ENCODE measurements at places on chromosomes 13 and 19. TPM values are rescaled to one million over a fixed set of nuclear protein-coding genes. Genes with fewer than 3 reads are reported as not detected.

Gene CACNG7
- 0.26 TPM for total RNA-seq

GRCh38 chr13:43095771-43096719, 72.7 kb downstream of the DNAJC15 start:
- DNase-seq = no peak

Gene SPRED3
- total RNA-seq = 0.05 TPM

- DNase-seq = no peak
These were observed 97.9 kb downstream of the MTUS2 start for GRCh38 chr13:28918030-28918429.

- no peak for DNase-seq
These were observed 37.1 kb downstream of the LACC1 start for GRCh38 chr13:43916828-43917227.

Gene GSX1
- not detected for total RNA-seq

Gene POLR1G
- 1.8 TPM for total RNA-seq

Gene FAM124A
- 1.9 TPM for total RNA-seq

Gene PGLYRP1
- total RNA-seq = not detected

DNA sequence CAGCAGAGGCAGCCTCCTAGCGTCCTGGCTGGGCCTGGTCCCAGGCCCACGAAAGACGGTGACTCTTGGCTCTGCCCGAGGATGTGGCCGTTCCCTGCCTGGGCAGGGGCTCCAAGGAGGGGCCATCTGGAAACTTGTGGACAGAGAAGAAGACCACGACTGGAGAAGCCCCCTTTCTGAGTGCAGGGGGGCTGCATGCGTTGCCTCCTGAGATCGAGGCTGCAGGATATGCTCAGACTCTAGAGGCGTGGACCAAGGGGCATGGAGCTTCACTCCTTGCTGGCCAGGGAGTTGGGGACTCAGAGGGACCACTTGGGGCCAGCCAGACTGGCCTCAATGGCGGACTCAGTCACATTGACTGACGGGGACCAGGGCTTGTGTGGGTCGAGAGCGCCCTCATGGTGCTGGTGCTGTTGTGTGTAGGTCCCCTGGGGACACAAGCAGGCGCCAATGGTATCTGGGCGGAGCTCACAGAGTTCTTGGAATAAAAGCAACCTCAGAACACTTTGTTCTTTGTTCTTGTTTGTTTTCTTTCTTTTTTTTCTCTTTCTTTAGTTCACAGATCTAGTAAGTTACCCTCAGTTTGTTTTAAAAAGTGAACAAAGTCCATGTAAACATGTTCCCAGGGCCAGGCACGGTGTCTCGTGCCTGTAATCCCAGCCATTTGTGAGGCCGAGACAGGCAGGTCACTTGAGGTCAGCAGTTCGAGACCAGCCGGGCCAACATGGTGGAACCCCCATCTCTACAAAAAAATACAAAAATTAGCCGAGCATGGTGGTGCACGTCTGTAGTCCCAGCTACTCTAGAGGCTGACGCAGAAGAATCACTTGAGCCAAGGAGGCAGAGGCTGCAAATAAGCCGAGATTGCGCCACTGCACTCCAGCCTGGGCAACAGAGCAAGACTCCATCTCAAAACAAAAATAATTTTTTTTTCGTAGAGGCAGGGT, 10.2 kb downstream of the ANGPTL4 start:
- DNase-seq = no peak

DNA sequence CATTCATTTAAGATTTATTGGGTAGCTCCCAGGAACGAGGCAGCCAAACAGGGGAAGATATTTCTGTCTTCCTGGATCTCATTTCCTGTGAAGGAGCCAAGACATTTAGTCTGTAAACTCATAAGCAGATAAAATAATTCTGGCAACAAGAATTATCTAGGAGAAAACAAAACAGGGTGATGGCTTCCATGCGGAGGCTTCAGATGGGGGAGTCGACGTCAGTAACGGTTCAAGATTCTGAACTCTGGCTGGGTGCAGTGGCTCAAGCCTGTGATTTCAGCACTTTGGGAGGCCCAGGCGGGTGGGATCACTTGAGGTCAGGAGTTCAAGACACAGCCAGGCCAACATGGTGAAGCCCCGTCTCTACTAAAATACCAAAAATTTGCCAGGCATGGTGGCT, 1.3 kb downstream of the GNA15 start:
- peak; percentile 26 for DNase-seq

Gene CD70
- total RNA-seq = not detected

Gene UCHL3
- 37.2 TPM for total RNA-seq

DNA sequence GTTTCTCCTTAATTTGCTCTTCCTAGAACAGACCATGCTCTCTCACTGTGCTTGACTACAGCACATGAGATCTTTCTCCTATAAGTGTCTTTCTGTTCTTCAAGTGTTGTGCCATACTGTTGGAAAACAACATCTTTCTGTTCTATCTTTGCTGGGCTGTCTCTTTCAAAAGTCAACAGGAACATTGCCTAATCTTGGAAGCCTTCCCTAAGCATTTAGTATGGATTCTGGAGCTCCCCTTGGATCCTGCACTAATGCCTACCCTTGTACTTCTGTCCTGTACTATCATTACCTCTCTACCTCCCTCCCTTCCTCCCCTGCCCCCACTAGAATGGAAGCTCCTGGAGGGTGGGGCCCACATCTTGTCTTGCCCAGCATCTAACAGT, 26.8 kb downstream of the STARD13 start:
- DNase-seq = no peak

Gene TYROBP
- 5.1 TPM for total RNA-seq

DNA sequence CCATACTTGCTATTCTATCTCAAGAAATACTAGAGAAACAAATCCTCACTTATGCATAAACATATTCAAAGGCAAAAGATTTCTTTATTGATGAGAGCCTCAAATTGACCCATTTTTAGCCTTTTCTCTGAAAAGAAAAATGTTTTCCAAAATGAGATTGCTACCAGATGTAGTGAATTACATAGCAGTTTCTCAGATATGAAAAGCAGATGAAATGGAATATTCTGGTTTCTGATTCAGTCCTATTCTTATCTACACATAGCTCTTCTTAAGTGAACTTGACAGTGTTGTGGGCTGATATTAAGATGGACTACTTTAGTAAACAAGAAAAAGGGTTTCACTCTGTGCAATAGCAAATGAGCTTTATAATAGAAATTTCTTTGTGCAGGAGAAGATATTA, 183.5 kb downstream of the DNAJC15 start:
- no peak for DNase-seq

Gene ZNF491
- 8.6 TPM for total RNA-seq

GRCh38 chr19:42245231-42245630, 2.8 kb upstream of the GSK3A start:
- DNase-seq = no peak

GRCh38 chr19:5113633-5114586, 145.0 kb downstream of the KDM4B start:
- no peak for DNase-seq

DNA sequence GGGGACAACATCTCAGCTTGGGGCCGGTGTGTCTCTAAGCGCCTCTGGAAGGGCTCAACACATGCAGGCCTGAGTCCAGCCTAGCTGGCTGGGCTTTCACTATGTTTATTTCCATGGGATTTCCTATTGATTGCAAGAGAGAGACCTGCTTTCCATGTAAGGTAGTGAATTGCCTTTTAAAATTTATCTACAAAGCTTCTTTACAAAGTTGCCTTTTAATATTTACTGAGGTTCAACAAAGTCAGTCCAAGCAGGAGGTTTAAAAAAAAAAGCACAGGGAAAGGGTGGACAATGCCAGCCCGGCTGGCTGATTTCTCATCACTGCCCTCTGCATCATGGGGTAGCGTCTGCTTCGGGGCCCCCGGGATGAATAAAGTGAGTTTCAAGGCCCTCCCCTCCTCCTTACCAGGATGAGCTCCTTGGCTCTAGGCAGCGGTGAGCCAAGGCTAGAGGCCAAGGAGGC, 15.8 kb downstream of the TLE2 start:
- no peak for DNase-seq

Gene GRIK5
- total RNA-seq = 2.5 TPM

GRCh38 chr13:100148422-100148821, 59.5 kb downstream of the PCCA start:
- no peak for DNase-seq

GRCh38 chr19:7904074-7905020, 670 bp downstream of the MAP2K7 start:
- no peak for DNase-seq

DNA sequence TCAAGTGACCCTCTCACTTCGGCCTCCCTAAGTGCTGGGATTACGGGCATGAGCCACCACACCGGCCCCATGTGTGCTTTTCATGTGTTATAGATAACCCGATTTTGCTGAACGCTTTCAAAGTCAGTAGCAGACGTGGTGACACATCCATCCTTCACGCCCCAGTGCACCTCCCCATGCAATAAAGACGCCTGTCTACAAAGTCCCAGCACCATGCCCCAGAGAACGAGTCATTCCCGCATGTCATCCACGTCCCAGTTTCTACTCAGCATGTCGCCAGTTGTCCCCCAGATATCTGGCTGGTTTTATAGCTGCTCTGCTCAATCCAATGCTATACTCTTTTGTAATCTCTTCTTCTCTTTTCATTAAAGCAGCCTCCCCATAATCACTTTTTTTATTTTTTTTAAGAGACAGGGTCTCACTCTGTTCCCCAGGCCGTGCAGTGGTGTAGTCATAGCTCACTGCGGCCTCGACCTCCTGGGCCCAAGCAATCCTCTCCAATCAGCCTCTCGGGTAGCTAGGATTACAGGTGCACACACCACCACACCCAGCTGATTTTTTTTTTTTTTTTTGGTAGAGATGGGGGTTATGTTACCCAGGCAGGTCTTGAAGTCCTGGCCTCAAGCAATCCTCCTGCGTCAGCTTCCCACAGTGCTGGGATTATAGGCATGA, 42.5 kb downstream of the DNM2 start:
- DNase-seq = no peak

- DNase-seq = no peak
These were observed 12.9 kb downstream of the CHAF1A start for GRCh38 chr19:4415352-4415751.

- DNase-seq = no peak
These were observed 11.8 kb upstream of the KATNAL1 start for GRCh38 chr13:30319130-30319529.

Gene RNU6-9
- not detected for total RNA-seq

Gene EBI3
- total RNA-seq = 0.32 TPM

Gene NTN5
- total RNA-seq = 0.53 TPM

DNA sequence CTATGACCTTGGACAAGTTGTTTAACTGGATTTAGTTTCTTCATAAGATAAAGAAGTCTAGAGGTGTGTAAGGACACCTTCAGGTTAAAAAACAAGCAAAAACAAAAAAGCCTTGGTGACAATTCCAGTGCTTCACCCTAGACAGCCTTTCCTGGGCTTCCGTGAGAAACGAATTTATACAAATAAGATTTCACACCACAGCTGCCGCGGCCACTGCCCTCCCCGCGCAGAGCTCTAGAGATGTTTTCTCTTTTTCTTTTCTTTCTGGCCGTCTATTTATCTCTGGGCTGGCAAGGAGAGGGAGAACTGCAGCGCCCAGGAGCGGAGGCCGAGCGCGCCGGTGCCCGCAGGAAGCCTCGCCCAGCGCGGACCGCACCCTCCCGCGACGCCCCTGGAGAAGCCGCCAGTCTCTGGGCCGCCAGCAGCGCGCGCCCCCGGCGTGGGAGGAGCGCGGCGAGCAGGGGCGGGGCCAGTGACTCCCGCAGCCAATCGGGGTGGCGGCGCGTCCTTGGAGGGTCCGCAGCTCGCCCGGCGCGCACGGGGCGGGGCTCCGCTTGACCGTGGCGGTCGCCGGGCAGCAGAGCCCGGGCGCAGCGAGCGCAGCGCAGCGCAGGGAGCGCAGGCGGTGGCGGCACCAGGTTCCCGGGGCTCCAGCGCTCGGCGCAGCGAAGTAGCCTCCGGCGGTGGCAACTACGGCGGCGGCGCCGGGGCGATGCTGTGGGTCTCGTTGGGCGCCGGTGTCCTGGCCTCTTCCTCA, 107.0 kb downstream of the RXFP2 start:
- peak; percentile 56 for DNase-seq

DNA sequence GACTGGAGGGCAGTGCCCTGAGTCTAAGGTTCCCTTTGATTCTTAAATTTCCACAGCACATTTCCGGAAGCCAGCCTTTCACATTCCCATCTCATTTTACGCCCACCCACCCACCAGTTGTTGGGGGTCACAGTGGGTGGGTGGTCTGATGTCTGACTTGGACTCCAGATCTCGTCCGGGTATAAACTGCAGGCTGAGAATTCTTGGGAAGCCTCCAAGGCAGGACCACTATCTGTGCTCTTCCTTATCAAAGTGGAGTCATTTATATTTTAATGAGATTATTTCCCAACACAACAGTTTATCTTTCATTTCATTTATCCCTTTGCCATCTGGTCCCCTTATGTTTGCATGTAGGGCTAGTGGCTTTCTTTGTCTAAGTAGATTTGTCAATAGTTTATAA, 3.6 kb upstream of the FAM124A start:
- DNase-seq = no peak

GRCh38 chr19:1648920-1649541, 3.4 kb downstream of the TCF3 start:
- no peak for DNase-seq

GRCh38 chr13:48797127-48797526, 143.4 kb downstream of the CYSLTR2 start:
- no peak for DNase-seq

Gene PROZ
- not detected for total RNA-seq

GRCh38 chr13:45615501-45616101, at the start of gene ERICH6B:
ERICH6B (minus strand) TSS chr13:45615739; CDS start chr13:45597005, 18,734 bp downstream.
- DNase-seq = peak; percentile 55

GRCh38 chr13:111490611-111491010, 170.2 kb downstream of the TEX29 start:
- DNase-seq = no peak

Gene SMARCA4
- total RNA-seq = 38.1 TPM

Gene TLE6
- total RNA-seq = 1.4 TPM

Measured in urinary bladder (tissue), 4 donors.